ENCODE measurements at places on chromosomes 4 and X.

DNA sequence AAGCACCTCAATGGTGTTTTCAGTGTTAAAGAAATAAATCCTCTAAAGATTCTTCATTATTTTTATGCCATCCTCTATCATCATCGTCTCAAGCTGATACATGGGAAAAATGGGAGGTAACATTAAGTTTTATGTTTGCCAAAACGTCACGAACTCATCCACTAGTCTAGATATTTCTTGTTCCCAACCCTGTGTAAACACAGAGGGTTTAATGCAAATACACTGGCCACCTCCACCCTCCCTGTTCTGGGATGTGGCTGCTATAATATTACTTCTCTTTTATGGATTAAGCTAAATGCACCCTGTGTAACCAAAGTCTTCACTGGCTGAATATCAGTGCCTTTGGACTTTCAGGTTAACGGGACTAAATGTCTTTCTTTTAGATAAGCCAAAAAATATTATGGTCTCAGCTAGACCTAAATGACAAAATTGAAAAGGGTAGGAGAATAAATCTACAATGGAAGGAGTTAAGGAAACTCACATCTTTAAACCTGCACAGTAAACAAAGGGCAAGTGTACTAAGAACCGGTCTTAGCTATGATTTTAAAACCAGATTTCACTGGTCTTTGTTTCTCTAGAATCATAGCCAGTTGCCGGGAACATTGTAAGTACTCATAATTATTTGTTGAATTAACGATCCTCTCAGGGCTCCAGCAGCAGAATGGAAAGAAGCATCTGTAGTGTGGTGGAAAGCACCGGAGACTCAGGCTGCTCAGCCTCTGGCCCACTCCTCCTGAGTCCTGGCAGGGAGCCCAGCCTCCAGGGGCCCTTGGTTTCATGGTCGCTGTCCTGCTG lies 103.5 kb upstream of the NOCT start:
- DNase-seq, result peak; percentile 96

DNA sequence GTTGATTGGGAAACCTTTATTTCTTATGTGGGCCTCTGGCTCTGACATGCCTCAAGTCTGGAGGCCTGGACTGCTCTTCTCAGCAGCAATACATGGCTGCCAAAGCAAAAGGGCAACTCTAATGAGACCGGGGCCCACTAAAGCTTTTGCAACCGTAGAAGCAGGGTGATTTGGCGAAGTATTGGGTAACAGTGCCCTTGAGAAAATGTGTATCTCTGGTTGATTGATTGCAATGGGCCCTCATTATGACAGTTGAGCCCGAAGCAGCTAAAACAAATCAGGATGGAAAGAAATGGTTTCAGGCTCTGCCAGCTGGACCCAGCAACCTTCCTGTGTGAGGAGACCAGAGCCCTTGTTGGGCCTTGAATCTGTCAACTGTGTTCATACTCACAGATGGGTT lies 73.4 kb downstream of the CLCN4 start:
- DNase-seq, result no peak

DNA sequence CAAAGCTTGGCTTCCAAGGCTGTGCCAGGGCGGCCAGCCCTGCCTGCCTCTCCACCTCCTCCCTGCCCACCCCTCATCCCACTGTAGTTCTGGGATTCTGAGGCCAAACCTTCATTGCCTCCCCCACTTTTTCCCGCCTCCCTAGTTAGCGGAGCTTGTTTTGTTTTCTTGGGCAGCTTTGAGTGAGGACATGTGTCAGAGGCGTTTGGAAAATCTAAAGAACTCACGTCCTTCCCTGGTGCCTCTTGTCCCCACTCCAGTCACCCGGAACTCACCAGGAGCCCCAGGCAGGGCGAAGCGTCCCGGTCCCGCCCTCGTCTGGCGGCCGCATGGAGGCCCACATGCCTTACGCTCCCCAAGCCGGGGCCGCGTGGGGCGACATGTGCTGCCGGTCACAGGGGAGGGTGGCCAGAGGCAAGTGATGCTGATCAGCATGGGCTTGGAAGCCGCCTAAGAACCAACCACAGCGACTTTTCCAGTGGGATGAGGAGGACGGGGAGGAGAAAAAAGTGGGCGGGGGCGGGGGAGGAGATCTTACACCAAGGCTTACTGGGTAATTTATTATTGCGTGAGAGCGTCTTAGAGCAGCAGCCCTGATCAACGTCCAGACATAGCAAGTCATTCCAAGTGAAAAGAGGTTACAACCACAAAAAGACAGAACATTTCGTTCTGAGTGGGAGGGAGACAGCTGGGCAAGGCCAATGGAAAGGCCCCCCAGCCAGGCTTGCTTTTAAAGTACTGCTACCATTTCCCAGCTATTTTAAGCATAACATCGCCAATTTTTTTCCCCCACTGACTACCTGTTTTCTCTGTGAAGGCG lies 48.5 kb downstream of the PRPS1 start:
- DNase-seq, result peak; percentile 1

GRCh38 chr4:156636381-156636780 lies 335.2 kb downstream of the PDGFC start:
- no peak for DNase-seq

GRCh38 chrX:50805276-50805675 lies 8.7 kb downstream of the SHROOM4 start:
- no peak for DNase-seq

DNA sequence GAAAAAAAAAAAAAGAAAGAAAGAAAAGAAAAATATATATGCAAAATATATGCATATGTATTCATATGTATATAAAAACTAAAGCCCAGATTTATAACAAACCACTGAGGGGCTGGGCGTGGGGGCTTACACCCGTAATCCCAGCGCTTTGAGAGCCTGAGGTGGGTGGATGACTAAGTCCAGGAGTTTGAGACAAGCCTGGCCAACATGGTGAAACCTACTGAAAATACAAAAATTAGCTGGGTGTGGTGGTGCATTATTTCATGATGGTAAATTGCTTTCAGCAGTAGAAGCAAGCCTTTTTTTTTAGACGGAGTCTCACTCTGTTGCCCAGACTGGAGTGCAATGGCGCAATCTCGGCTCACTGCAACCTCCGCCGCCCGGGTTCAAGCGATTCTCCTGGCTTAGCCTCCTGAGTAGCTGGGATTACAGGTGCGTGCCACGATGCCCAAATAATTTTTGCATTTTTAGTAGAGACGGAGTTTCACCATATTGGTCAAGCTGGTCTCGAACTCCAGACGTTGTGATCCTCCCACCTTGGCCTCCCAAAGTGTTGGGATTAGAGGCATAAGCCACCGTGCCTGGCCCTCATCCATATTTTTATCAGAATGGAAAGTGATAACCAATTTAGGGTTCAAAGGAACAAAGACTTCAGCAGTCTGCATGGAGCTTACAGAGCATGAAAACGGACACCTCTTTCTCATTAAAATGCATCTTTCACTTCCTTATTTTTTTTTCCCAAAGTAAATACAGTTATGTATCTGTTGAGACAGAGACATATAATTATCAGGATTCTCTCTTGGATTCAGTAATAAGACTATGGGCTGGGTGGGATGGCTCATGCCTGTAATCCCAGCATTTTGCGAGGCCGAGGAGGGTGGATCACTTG lies 27.7 kb upstream of the MOB1B start:
- DNase-seq, result no peak

DNA sequence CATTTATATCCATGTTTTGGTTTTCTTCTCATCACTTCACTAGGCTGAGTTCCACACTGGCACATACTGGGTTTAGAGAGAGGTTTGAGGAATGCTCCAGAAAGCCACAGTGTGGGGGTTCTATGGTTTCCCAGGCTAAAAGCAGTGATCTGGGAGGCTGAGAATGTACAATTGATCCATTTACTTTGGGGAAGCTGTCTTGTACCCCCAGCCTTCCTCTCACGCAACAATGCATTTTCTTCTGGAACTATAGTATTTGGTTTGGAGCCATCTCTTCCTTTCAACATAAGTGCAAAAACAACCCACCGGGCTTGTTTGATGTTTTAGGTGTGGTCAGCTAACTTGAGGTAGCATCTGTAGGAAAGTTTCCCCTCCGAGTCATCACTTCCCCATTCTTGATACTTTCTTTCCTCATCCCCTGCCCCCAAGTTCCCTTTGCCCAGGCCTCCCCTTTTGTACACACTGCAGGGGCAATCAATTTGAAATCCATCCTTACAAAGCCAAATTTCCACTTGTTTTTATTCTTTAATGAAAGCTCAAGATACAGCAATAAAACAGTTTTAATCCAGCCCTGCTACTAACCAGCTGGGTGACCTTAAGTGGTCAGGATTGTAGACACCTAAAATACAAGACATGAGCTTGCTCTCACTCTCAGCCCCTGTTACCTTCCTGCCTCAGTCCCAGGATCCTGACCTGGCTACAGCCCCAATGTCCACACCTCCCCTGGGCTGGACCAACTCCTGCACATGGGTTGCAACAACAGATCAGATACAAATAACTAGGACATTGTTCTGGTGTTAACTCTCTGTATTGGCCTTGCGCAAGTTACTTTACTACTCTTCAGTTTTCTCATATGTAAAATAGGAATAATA lies 109.2 kb downstream of the FHDC1 start:
- no peak for DNase-seq

DNA sequence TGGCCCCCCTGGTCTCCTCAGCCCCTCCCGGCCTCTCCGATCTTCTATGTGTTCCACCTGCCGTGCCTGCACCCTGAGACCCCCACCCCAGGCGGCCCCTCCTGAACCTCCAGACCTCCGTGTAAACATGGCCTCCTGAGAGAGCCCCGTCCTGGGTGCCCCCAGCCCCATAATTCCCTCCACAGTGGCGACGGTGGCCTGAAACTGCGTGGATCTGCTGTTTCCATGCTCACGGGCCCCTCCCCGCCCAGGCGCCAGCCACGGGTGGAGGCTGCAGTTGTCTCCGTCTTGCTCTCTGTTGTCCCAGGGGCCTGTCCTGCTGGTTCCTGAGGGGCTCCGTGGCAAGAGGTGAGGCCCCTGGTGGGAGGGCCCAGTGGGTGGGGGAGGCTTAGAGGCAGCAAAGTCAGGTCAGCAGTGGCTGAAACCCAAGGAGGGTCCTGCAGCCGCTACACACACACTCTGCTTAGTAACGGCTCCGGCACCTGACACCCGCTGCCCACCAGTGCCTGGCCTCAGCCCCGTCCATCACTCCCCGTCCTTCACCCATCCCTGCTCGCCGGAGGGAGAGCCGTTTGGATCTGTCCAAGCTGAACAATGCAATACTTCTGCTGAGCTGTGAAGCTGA lies 75.8 kb downstream of the FAM53A start:
- DNase-seq, result no peak

GRCh38 chr4:105631818-105632400 lies 76.6 kb downstream of the INTS12 start:
- DNase-seq, result no peak

DNA sequence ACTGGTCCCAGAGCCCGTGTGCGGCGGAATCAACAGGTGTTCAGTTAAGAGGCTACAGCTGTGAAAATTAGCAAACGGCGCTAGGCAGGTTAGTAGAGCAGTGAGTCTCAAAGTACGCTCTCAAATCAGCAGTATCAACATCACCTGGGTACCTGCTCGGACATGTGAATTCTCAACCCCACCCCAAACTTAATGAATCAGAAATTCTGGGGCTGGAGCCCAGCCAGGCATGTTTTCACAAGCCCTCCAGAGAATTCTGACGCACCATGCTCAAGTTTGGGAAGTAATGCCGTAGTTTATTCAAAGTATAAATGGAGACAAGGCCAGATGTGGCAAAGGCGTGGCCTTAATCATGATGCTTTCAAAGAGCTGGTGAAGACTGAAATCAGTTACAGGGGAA lies 58.2 kb upstream of the PTCHD1 start:
- no peak for DNase-seq

DNA sequence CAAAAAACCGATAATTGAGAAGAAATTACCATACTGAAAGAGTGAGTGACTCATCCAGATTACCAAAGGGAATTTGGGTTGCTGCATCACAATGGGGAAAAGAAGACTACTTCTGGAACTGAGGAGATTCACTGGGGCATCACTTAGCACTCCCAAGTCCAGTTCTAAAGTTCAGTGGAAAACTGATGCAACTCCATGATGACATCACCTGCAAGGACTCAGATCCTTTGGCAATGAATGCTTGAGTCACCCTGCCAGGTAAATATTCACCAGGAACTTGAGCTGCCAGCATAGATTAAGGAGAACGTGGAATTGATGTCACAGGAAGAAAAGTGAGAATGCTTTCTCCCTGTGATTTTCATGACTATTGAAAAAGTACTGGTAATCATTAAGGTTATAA lies 32.0 kb upstream of the SMIM10L2A start:
- peak; percentile 51 for DNase-seq

DNA sequence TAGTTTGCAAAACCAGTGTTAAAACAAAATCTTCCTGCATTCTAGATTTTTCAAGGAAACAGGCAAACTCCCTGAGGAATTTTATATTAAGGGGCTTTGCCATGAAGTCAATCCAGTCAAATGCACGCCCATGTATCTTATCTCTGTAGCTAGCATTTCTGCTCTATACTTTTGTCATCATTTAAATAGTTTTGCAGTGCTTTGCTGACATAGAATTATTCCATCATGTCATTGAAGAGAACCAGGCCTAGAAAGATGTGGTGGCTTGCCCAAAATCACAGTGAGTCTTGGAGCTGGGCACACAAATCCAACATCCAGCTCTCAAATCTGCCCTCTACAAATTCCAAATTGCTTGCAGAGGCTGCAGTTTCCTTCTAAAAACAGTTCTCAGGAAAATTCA lies 66.7 kb upstream of the LNX1 start:
- DNase-seq, result no peak

- DNase-seq, result no peak
Observed at GRCh38 chrX:148513661-148514060, 13.2 kb downstream of the AFF2 start.

GRCh38 chr4:34720571-34720970 lies 1523.7 kb downstream of the ARAP2 start:
- DNase-seq, result no peak

DNA sequence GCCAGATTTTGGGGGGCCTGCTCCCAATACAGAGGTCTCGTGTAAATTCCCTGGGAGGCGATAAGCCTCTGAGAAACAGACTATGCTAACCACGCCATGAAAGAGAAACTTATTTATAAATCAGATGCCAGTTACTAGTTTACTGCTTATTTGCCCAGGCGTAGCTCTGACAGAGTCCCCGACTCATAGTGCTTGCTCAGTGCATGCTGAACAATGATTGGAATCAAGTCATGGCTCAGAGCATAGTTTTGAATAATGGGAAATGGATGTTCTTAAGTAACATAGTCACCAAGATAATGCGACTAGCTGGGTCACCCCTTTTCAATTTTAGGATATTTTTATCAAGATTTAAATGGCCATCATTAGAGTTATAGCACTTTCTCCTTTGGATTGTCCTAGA lies 39.9 kb downstream of the HTT start:
- no peak for DNase-seq

DNA sequence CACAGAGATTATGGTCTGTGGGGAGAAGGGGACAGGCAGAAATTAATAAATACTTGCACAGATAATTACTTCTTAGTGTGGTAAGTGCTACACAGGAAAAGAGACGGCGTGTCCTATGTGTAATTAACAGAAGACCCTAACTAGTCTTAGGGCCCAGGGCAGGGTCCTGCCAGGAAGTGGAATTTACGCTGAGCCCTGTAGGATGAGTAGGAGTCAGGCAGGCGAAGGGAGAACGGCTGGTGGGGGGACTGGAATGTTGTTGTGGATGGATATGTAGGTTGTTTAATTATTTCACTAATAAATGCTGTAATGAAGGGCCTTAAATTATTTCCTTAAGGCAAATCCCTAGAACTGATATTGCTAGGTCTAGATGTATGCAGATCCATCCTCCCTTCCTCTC lies 26.7 kb upstream of the MFAP3L start:
- DNase-seq, result no peak

All from T47D (cell line).